Stimulated activated CD8-positive, alpha-beta memory T cell treated with anti-CD3 and anti-CD28 coated beads, Interleukin-4, amount 100 ng/mL, for 1 hour (primary cell): ENCODE measurements at places on chromosomes 5 and 9.

DNA sequence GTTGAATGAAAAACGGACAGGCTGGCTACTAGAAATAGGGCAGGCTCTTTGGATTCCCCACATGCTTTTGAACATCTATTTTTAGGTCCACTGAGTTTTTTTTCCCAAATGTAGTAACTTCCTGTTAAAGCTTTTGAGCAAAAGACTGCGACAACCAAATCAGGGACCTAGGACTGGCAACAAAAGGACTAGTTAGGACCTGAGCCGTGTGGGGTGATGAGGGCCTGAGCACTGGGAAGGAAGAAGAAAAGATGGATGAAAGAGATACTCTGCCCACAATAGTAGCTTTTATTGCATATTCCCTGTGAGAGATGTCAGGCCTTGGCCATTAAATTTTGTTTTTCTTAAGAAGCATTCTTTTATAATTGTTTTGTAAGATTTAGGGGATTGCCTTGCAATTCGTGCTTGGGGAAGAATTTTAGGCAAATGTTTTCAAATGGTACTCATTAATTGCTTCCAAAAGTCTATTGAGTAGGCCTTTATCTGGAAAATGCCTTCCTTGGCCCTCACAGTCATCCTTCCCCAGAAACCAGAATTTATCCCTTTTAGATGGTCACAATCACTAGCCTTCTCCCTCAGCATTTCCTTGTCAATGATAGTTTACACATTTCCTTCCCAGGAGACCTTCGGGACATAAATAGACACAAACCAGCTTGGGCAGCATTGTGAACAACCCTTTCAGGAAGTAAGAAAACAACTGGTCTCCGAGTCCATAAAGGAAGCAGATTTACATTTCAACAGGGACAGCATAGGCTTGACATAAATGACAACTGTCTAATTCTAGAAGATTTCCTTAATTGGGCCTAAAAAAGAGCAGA lies 166.5 kb downstream of the RMI1 start:
- DNase-seq = no peak

- no peak for DNase-seq
These were observed 432.3 kb upstream of the DAB2 start for GRCh38 chr5:39857041-39857440.

- DNase-seq = no peak
These were observed 129.7 kb upstream of the OTULINL start for GRCh38 chr5:14451871-14452270.

GRCh38 chr5:7016999-7017747 lies 303.9 kb downstream of the TENT4A start:
- DNase-seq = no peak

DNA sequence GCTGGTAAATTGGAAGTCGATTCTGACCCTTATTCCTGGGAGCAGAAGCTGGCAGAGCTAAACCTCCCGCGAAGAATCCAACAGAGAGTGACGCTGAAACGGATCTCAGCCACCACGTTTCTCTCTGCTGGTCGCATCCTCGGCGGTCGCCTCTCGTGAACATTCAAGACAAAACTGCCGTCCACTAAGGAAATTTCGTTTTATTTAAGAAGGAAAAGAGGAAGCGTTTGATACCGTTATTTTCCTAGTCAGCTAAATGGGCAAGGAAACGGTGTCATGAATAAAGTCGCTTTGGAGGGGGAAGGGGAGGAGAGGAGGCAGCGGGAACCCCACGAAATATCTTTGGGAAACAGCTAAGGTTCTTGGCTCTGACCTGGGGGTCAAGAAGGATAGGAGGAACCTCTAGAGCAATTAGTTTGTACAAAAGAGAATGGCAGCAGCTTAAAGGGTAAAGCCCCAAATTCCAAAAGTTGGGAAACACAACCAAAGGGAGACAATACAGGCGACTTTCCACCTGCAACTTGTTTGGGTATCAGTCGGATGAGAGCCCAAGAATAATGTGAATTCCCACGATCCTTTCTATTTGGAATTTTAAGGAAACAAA lies 1.9 kb downstream of the FOXB2 start:
- no peak for DNase-seq

- no peak for DNase-seq
These were observed 244.1 kb downstream of the ADGRV1 start for GRCh38 chr5:90802474-90803317.

GRCh38 chr5:115322729-115323128 lies 26.3 kb upstream of the CCDC112 start:
- no peak for DNase-seq

DNA sequence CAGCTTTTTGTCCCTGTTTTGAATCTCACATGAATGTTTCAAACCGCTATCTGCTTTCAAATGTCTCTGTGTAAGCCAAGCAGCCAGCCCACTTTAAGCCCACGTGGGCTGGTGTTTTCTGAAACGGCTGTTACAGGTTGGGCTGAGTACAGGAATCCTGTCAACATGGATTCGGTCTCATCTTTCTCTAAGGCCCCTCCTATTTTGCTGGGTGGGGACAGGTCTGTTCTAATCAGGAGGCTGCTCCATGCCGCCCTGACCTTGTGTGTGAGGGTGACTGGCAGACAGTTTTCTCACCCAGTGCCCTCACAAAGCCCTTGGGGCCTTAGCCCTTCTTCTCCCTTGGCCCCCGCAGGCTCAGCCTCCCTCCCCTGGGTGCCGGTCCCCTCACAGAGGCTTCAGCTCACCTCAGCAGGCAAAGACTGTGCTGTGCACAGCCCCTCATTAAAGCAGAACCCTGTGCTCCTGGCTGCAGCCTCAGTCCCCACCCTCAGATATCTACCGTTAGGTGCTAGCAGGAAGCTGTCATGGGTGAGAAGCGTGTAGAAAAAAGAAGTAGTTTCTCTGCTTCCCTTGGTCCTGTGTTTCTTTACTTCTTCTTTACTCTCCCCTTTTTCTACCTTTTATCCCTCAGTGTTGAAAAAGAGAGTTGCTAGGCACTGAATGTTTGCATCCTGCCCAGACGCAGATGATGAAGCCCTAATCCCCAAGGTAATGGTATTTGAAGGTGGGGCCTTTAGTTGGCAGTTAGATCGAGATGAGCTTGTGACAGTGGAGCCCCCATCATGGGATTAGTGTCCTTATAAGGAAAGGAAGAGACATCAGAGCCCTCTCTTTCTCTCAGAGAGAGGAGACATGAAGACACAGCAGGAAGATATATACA lies 205.7 kb downstream of the ADAMTS12 start:
- DNase-seq = no peak

GRCh38 chr5:124087752-124088151 lies 575.8 kb downstream of the CSNK1G3 start:
- DNase-seq = no peak

DNA sequence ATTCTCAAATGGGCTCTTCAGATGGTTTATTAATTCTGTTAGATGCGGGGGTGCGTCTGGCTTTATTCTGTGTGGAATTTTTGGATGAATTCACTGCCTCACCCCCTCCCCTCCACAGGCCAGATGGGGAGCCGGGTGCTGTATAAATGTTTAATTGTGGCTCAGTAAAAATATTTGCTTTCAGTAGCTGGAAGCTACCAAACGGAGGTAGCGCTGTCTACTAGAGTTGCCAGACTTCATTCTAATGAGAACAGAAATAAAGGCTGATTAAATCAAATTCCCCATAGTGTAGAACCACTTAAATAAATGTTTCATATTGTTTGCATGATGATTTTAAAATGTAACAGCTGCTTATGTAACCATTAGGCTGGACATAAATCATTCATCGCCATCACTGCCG lies 34.5 kb upstream of the KCNMB1 start:
- no peak for DNase-seq

GRCh38 chr9:97993000-97993399 lies 9.9 kb downstream of the ANP32B start:
- no peak for DNase-seq

DNA sequence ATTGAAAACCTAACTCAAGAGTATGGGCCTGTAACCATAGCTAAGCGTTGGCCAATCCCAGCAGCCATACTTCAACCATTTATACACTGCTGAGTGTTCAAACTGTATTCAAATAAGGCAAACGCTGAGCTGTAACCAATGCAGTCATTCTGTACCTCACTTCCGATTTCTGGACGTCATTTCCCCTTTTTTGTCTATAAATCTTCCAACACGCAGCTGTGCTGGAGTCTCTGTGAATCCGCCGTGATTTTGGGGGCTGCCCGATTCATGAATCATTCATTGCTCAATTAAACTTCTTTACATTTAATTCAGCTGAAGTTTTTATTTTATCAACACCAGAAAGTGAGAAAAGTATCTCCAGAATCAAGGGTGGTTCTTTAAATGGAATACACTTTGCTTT lies 31.7 kb downstream of the MTX3 start:
- no peak for DNase-seq

- no peak for DNase-seq
These were observed 4.0 kb upstream of the CSF2 start for GRCh38 chr5:132069561-132069960.

- no peak for DNase-seq
These were observed 54.3 kb downstream of the PSD2 start for GRCh38 chr5:139849942-139850341.

GRCh38 chr9:31275419-31275818 lies 1109.0 kb upstream of the ACO1 start:
- DNase-seq = no peak
